Left hindlimb (tissue), 1 donor: ENCODE measurements at places on chromosomes 6 and 20.

DNA sequence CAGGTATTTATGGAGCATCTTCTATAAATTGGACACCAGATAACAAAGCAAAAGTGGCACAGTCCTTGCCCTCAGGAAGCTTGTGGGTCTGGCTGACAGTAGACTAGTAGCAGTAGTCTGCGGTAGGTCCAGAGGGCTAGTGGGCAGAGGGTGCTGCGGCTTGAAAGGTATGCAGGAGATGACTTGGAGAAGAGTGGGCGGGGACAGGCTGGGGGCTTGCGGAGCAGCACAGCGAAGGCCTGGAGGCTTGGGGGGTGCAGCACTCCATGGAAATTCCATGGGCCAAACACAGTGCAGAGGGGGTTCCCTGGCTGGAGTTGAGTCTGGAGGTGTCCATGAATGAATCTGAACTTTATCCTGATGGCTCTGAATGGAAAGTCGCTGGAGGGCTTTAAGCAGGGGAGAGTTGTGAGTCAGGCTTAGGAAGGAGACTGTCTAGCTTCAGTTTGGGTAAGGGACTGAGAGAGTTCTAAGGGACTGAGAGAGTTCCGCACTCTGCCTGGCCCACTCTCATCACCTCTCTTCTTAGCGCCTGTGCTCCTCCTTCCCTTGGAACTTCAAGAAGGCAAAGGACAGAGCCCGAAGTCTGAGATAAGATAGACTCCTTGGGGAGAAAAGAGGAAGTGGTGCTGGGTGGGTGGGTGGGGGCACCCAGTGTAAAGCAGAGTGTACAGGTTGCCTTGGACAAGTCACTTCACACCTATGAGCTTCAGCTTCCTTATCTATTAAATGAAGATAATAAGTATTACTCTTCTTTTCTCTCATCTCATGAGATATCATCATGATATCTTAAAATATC, 8.8 kb downstream of the PKIG start:
- no peak for DNase-seq

DNA sequence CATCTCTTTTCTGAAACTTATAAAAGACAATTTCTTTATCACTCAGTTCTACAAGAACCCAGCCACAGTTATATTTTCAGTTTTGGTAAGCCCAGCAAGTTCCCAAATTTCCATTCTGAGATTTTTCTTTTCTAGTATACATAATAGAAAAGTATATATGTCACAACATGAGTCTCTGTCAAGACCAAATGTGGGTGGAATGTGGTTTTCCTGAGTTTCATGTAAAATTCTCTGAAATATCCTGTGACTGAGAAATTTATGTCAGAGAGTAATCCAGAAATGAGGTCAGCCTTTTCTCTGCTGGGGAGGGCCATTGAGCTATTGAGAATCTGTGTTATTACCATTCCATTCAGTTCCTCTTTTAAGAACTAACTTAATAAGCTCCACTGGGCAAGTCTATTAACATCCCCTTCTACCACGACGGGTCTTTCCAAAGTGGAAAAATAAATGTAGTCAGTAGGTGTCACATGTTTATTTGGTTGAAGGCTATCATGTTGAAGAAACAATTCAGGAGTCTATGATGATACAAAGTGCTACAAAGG, 100.7 kb upstream of the HMGN3 start:
- no peak for DNase-seq

DNA sequence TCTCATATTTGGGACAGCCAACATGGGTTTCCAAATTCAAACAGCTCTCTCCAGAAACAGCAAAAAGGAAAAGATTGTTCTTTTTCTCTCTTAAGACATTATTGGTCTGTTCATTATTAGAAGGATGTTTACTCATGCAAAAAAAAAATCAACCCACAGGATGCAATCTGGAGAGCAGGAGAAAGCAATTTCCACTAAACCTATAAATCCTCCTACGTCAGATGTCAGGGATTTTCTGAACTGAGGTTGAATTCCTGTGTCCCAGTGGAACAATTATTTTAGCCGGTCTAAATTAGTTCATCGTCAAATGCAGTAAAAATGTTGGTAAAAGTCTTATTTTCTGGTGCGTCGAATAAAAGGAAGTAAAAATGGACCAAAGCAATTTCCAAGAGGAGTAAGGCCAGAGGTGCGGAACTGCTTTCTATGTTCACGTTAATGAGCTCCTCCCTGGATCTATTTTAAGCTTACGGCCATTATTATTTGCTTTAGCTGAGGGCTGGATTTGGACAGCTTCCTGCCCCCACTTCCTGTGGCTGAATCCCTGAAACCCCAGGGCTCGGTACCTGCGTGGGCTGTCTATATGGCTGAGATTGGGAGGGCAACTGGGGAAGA, at the start of gene GABRR1:
Gene GABRR1, minus strand, starts transcription at position 60 of the 612 bp plus-strand sequence. Its CDS starts 36 bp downstream, at position 24.
- DNase-seq = no peak

DNA sequence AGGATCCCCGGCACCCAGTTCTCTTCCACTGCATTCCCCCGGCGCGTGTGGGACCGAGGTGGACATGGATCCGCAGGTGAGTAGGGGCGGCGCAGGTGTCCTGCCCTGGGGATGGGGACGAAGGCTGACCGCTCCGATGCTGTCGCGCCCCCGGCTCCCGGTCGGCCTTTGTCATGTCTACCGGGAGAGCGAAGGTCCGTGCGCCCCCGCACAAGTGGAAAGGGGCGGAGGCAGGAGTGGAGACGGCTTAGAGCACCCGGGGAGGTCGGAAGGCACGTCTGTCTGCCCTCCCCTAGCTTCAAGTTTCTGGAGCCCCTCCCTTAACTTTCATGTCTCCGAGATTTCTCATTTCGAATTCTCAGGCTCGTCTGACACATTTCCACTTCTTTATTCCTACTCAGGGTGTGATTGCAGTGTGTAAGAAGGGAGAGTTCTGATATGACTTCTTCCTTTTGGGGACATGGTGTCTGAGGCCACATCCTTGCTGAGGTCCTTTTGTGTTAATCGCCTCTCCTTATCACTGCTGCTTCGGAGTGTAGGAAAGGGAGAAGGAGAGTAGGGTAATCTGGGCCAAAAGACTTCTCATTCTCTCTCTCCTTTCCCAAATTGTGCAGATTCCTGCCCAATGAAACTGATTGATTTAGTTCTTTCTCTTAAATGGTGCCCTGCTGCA, 435 bp downstream of the KIFC1 start:
- DNase-seq = no peak

- DNase-seq = no peak
These were observed 51.0 kb downstream of the CPXM1 start for GRCh38 chr20:2749343-2749950.

- DNase-seq = no peak
These were observed 322.5 kb downstream of the HACE1 start for GRCh38 chr6:104537180-104537579.

- DNase-seq = peak; percentile 52
These were observed 1.7 kb upstream of the PDE10A start for GRCh38 chr6:165664559-165665383.

DNA sequence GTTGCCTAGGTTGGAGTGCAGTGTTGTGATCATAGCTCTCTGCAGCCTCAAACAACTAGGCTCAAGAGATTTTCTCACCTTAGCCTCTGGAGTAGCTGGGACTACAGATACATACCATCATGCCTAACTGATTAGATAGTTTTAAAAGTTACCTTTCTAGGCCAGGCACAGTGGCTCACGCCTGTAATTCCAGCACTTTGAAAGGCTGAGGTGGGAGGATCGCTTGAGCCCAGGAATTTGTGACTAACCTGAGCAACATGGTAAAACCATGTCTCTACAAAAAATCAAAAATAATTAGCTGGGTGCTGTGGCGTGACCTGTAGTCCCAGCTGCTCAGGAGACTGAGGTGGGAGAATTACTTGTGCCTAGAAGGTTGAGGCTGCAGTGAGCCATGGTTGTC, 41.2 kb downstream of the SLC17A5 start:
- no peak for DNase-seq

DNA sequence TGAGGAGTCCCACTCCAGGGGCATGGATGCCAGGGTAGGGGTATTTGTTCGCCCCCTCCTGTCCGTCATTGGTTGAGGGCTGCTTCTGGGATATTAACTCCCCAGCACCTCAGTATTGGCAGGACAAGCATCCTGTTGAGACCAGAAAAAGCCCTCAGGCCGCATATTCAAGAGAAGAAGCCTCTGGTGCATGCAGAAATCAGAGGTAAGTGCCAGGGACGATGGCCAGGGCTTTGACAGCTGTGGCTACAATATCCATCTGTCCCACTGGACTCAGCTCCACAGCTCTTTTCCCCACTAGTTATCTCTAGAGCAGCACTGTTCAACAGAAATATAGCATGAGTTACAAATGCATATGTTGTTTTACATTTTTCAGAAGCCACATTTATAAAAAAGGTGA, 651.3 kb downstream of the KIF16B start:
- DNase-seq = no peak

DNA sequence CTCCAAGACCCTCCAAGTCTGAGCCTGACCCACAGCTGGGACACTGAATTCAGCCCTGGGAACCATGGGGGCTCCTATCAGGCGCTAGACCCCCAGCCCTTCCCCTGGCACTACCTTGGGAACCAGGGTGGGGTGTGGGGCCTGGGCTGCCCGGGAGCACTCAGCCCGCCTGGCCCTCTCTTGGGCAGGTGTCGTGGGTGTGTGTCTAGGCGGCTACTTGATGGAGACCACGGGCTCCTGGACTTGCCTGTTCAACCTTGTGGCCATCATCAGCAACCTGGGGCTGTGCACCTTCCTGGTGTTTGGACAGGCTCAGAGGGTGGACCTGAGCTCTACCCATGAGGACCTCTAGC, 14.6 kb downstream of the SLC17A9 start:
- DNase-seq = no peak

- peak; percentile 88 for DNase-seq
These were observed 121.8 kb downstream of the SULF2 start for GRCh38 chr20:47663354-47664067.

DNA sequence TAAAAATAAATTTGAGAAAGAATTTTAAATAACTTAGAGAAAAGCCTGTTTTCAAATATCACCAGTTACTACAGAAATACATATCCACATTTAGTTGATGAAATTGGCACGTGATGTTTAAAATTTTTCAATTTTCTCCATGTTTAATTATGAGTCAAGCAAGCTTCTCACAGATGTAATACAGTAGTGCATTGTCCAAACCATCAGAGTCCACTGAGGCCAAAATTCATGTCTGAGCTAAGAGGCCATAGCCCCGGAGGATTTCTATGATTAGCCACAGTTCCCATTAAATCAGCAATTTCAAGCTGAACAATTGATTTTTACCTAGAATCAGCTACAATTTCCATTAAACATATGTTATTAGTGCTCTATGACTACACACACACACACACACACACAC, 387.0 kb downstream of the LAMA2 start:
- DNase-seq = no peak

GRCh38 chr6:28944412-28944865, 20.7 kb upstream of the TRIM27 start:
- peak; percentile 66 for DNase-seq

DNA sequence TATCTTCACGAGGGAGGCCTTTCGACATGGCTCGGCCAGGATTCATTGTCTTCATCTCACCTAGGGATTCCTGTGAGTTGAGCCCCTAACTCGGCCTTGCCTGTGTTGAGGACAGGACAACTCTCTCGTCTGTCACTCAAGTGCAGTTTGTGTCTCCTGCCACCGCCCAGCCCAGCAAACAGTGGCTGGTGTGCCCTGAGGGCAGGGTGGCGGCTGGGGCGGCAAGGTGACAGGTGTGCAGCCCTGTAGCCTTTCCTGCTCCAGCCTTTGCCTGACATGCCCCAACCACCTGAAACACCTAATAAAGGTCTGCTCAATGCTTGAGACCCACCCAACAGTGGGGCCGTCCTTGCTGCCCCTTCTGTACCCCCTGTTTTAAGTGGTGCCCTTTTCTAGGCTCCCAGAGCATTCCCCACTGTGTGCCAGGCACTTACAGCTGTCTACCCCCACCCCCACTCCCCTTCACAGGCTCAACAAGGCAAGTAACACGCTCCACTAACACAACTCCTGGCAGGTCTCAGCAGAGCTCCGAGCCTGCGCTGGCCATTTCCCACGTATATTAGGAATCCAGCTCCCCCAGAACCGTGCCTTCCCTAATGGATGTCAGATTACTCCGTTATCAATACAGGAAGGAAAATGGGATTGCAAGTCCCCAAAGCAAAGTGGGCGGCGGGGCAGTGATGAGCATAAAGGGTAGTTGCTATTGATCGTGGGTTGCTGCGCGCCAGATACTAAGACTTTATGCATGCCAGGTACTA, 17.7 kb downstream of the GFRA4 start:
- no peak for DNase-seq
